ENCODE measurements at places on chromosomes 2 and 18.
A peak's percentile ranks its signal among the peaks of the same experiment; 100 is the strongest.

DNA sequence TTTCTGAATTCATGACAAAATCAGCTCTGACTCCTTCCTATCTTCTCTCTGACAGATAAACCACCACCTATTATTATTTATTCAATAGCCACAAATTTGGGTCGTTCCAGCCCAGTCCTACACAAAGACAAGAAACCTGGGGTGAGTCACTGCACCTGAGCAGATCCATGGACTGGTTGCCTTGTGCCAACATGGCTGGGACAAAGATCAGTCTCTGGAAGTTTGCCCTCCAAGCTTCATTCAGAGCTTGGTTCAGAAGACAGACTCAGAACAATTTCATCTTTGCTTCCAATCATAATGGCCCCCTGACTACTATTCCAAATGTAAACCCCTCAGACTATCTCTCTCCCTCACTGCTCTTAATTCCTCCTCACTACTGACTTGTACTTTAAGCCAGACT is 9.6 kb upstream of the EXOC6B start:
- DNase-seq = no peak

DNA sequence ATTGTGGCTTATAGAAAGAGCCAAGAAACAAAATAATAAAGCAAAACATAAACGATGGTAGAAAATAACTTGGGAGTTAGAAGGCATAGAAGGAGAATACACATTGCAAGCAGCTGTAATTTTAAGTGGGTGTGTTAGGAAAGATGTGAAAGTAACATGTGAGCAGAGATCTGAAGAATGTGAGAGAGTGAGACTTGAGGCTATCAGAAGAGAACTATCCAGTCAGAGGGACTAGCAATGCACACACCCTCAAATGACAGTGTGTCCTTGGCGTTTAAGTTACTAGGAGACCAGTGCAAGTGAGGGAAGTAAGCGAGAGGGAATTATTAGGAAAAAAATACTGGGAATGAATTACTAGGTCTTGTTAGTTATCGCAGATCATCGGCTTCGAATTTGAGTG is 304.9 kb downstream of the DSEL start:
- DNase-seq = no peak

- no peak for DNase-seq
Observed at GRCh38 chr2:124708661-124709060, 683.6 kb downstream of the CNTNAP5 start.

DNA sequence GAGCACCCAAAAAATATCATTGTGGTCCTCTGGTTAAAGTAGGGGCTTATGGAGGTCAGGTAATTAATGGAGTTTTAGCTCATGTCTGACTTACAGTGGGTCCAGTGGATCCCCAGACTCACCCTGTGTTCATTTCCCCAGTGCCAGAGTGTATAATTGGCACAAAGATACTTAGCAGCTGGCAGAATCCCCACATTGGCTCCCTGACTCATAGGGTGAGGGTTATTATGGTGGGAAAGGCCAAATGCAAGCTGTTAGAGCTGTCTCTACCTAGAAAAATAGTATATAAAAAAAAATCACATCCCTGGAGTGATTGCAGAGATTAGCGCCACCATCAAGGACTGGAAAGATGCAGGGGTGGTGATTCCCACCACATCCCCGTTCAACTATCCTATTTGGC is 1067.6 kb upstream of the ACVR2A start:
- no peak for DNase-seq

DNA sequence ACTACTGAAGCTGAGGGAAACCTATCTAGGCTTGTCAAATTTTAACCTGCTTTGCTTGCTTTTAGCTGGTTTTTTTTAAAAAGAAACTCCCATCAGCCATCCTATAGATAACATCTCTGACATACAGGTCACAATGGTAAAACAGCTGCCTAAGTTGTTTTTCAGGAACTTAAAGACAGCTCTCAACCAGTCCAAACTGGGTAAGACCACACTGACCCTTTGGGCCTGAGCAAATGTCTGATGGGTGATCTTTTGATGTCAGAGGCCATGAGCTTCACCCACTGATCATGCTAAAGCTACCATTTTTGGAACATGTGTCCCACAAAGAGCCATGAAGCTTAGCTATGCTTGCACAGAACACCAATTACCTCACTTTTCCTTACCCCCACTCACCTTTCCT is 50.0 kb upstream of the TANC1 start:
- DNase-seq = no peak

GRCh38 chr2:15965564-15966019 is 25.2 kb downstream of the MYCN start:
- no peak for DNase-seq

DNA sequence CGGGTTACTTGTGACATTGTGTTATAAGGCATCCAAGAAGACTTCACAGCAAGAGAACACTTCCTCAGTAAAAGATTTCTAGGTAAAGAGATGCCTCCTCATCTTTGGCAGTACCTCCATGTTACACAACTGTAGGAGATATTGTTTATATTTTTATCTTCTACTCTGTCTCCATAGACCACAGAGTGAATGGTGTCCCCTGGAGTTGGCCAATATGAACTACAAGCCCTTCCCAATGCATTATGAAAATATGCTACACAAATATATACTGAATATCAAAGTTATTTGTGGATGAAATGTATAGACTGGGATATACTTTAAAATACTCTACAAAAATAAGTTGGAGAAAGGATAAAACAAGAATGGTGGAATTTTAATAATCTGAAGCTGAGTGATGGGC is 46.7 kb downstream of the MBOAT2 start:
- no peak for DNase-seq

GRCh38 chr18:48950536-48951447 is at the start of gene SMAD7:
TSS of gene SMAD7 (minus strand) at chr18:48950965. CDS start at chr18:48950424, 541 bp downstream.
- DNase-seq = no peak

DNA sequence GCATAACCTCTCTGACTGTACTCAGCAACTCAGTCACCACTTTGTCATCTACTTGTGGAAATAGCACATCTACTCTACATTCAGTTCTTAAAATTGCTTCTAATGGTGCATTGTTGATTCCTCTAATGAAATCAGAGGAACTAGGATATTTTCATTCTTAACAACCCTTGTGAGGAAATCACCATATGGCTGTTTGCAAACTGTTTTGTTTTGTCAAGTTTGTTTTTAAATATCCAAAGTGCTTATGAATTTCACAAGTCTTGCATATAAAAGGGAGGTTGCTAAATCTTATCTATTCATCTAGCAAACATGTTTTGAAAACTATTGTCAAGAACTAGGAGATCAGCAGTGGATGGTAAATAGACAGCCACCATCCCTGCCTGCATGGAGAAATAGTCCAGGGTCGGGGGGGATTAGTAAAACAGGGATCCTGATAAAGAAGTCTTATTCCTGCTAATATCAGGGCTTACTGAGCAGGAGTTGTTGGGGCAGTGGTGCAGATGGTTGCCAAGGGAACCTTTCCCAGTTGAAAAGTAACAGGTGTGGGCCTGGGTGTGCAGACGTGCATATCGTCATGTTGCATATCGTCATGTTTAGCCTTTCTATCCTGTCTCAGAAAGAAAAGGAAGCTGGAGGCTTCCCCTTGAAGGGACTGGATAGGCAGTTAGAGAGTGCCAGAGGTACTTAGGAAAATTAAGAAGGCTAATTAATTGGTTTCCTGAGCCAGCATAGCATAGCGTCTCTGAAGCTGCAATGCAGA is 7.5 kb upstream of the MYO3B start:
- DNase-seq = no peak

GRCh38 chr2:233656443-233656842 is 15.3 kb upstream of the UGT1A9 start:
- DNase-seq = no peak

- no peak for DNase-seq
Observed at GRCh38 chr18:58348951-58349350, 279.9 kb downstream of the ALPK2 start.

- DNase-seq = no peak
Observed at GRCh38 chr2:3944841-3945240, 241.5 kb downstream of the DCDC2C start.

GRCh38 chr2:85265304-85265703 is 62.5 kb downstream of the TGOLN2 start:
- no peak for DNase-seq

- peak; percentile 95 for DNase-seq
Observed at GRCh38 chr2:173997269-173997668, 32.1 kb upstream of the SP3 start.

DNA sequence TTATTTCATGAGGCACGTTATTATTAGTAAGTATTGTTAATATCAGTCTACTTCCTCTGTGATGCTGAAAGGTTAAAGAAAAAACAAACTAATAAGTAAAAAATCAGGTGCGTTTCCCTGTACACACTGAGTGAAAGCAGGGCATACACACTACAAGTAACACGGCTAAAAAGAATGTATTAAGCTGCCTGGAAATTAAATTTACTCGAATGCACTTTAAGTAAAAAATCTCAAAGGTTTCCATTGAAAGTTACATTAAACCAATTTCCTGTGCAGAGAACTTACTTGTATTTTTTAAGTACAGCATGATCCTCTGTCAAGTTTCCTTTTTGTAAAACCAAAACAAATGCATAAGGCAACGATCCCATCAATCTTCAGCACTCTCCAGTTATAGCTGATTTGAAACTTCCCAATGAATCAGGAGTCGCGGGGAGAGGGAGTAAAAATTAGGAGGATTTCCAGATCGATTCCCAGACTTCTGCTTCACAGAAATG is 633 bp downstream of the BCL2 start:
- no peak for DNase-seq

DNA sequence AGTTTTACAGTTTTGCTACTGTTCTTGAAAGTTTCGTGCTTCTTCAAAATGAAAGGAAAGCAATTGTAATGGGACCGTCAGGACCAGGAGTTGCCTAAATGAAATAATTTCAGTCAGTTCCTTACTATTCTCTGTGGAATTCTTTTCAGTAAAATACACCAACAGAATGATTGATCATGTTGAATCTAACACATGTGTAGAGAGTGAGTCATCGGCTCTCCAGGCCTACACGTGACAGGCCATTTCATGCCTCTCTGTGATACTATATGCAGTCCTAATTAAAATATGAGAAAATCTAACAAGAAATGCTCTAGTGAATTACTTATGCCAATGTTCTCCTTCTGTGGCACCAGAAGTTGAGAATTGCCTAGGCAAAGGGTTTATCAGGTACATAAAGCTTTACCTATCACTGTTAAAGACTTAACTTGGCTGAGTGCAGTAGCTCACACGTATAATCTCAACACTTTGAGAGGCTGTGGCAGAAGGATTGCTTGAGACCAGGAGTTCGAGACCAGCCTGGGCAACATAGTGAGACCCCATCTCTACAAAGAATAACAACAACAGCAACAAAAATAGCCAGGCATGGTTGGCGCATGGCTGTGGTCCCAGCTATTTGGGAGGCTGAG is 199.4 kb downstream of the LRRTM1 start:
- DNase-seq = no peak

DNA sequence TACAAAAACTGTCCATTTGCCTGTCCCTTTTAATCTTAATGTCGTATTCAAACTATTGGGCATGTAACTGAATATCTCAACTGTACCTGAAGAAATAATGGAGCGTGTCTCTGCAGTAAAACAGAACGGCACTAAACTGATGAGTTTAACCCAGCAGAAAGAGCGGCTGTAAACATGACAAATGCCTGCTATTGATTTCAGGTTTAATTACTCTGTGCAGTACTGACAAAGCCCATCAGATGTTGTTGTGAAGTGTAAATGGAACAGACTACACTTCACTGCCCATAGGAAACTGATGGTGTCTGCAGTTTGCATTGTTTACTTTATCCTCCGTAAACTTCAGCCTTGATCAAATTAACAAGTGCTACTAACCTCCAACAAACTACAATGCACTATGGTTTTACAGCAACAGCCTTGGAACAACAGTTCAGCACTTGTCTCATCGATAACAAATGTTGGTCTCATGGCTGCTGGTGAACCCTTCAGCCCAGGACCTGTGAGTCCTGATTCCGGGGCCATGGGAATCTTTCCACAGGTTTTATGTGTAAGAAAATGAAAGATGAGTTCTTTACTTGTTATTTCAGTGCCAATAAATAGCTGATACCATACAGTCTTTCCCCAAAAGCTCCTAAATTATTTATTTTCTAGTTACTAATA is 316.5 kb downstream of the CCDC178 start:
- DNase-seq = no peak

DNA sequence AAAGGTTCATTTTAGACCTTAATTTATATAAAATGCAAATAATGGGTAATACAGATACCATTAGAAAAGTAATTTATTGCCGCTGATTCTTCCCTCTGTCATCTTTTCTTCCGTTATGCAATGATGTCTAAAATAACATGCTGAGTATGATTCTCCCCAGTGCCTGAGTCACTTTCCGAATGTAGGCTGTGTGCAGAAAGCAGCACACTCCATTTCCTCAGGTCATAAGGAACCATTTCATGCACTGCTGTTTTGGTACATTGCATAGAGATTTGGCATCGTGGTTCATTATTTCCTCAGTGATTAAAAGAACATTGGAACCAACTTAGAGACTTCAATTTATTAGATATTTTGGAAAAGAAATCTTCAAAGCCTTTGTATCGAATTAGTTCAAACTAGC is 173.5 kb downstream of the CDH2 start:
- no peak for DNase-seq

GRCh38 chr2:210862283-210863065 is 306.1 kb downstream of the CPS1 start:
- no peak for DNase-seq

GRCh38 chr2:84234103-84234502 is 225.0 kb downstream of the SUCLG1 start:
- no peak for DNase-seq

DNA sequence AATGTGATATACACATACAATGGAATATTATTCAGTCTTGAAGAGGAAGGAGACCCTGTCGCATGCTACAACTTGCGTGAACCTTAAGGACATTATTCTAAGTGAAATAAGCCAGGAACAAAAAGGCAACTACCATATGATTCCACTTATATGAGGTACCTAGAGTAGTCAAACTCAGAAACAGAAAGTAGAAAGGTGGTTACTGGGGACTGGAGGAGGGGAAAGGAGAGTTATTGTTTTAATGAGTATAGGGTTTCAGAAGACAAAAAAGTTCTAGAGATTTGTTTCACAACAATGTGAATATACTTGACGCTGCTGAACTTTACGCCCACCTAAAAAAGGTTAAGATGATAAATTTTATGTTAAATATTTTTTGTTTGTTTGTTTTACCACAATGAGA is 47.0 kb downstream of the CXCR4 start:
- DNase-seq = no peak

DNA sequence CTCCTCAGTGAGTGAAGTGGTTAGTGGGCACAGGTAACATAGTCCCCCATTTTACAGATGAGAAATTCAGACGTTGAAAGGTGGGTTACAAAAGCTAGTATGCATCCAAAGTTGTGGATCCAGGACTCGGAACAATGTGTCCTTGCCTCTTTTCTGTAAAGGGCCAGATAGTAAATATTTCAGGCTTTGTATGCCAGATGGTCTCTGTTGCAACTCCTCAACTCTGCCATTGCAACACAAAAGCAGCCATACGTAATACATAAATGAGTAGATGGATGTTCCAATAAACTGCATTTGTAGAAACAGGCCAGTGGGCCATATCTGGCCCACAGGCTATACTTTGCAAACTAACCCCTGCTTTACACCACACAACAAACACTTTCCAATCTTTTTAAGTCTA is 166.6 kb upstream of the PKDCC start:
- DNase-seq = no peak
